ENCODE measurements at places on chromosomes 3 and 15. TPM values are rescaled to one million over a fixed set of nuclear protein-coding genes. Genes with fewer than 3 reads are reported as not detected.

GRCh38 chr3:147846854-147847478 lies 437.8 kb downstream of the ZIC1 start:
- no peak overlapping the region for H3K27ac ChIP-seq
- H3K36me3 ChIP-seq: no peaks in the 10 kb centered on the region
- DNase-seq: no peak
- no peaks in the 10 kb centered on the region for H3K27me3 ChIP-seq
- H3K4me1 ChIP-seq: no peaks in the 10 kb centered on the region

DNA sequence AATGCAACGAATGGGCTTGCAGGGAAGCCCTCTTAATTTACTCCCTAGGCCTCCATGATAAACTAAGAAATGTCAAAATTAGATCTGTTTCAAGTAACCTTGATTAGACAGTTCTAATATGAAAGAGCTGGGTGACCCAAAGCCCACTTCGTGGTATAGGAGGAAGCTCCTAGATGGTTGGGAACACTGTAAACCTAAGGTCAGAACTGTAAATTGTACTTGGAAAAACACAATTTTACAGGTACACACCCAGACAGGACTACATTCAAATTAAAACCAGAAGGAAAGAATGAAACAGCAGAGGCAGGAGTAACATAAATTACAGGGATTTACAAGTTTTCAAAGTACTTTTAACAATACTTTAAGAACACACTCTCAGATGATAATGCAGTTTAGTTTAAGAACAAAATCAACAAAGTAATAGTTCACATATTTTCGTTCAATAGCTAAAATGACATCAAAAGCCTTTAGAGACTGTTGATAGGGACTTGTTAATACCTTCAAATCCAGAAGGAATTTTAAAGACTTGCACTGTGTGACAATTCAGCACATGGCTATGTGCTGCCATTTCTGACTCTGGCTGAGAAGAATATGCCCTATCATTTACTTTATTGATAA lies 18.4 kb downstream of the ISL2 start:
- no peak for DNase-seq
- H3K4me3 ChIP-seq: no peak overlapping the region
- H3K27ac ChIP-seq: no peak overlapping the region
- no peaks in the 10 kb centered on the region for H3K36me3 ChIP-seq

DNA sequence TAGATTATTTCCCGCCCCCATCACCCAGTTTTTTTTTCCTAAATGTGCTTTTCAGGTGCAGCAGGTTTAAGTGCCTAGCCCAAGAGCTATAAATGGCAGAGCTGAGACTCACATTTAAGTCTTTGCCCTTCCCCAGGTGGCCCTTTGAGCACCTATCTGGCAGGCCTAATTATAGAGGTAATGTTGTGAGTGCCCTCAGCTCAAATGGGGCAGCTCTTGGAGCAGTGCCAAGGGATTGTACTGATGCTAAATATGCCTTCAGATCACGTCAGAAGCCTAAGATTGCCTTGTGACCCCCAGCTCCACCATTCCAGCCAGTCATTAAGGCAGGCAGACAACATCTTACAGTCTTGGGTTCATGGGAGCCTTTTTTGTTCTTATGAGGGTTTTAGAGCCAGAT lies 159.5 kb downstream of the RPLP1 start:
- H3K4me3 ChIP-seq: no peak overlapping the region
- H3K36me3 ChIP-seq: no peaks in the 10 kb centered on the region
- no peaks in the 10 kb centered on the region for H3K4me1 ChIP-seq
- no peak for DNase-seq

DNA sequence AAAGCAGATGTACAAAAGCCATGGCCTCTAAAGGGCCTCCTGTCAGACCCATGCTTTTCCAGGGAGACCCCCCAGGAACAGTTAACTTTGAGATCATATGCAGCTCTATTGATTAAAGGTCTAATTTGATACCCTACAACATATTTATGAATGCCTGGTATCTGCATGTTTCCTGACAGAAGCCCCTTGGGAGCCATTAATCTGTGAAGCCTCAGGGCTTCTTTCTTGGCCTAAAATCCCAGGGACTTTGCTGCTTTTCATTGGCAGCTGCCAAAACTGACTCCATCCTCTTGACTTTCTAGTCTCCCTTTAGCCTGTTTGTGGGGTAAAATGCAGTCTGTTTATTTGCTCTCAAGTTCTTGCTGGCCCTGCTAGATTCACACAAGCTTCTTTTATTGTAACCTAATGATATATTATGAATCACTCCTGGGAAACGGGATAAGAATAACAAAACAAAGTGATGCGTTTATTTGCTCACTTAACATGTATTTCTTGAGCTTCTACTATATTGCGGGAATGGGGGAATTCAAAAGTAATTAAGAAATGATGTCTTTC lies 257.0 kb downstream of the LSAMP start:
- no peak overlapping the region for H3K4me3 ChIP-seq
- no peaks in the 10 kb centered on the region for H3K4me1 ChIP-seq
- H3K36me3 ChIP-seq: no peaks in the 10 kb centered on the region
- no peak overlapping the region for H3K27ac ChIP-seq
- H3K27me3 ChIP-seq: no peaks in the 10 kb centered on the region
- no peak for DNase-seq

GRCh38 chr15:58929891-58930416 lies 3.5 kb downstream of the SLTM start:
- H3K27me3 ChIP-seq: no peaks in the 10 kb centered on the region
- DNase-seq: no peak
- no peak overlapping the region for H3K4me3 ChIP-seq
- no peak overlapping the region for H3K27ac ChIP-seq
- H3K4me1 ChIP-seq: no peaks in the 10 kb centered on the region

DNA sequence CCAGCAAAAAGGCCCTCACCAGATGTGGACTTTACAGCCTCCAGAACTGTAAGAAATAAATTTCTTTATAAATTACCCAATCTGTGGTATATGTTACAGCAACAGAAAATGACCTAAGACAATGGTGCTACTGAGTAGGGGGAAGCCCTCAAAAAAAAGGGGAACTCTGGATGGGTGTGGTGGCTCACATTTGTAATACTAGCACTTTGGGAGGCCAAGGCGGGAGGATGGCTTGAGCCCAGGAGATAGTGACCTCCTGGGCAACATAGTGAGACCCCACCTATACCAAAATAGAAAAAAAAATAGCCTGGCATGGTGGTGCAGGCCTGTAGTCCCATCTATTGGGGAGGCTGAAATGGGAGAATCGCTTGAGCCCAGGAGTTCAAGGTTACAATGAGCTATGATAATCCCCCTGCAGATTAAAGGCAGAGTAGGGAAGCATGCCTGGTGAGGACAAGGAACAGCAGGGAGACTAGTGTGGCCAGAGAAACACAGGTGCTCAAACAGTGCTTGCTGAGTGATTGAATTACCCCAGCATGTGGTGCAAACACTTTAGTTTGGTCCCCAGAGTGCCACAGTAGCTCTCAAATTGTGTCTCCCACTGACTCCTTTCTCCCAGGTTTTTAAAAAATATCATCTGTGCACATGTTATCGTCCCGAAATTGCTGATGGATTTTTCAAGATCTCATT lies 13.9 kb upstream of the USP3 start:
- DNase-seq: no peak
- H3K4me1 ChIP-seq: no peaks in the 10 kb centered on the region
- H3K27ac ChIP-seq: peak overlapping the region; percentile 56
- H3K4me3 ChIP-seq: no peak overlapping the region
- H3K27me3 ChIP-seq: no peaks in the 10 kb centered on the region

DNA sequence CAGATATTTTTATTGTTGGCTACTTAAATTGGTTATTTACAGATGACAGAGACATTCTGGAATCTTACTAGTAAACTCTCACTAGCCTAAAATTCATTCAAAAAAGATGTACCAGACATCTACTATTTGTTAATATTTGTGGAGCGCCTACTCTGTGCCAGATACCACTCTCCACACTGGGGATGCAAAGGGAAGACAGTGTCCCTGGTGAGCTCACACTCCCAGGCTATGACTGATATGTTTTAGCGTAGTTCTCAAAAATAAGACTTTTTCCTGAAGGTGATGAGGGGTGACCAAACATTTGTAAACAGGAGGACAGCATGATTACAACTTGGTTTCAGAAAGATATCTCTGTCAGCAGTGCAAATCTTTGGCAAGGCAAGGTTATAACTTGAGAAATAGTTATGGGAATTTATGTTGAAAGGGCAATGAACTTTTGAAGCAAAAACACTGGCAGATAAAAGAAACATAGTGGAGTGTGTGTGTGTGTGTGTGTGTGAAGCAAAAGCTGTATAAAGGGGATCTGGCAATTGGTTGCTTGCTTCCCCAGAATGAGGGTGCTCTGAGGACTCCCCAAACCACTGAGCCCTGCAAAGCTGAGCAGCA lies 51.2 kb downstream of the HACD2 start:
- H3K27me3 ChIP-seq: no peaks in the 10 kb centered on the region
- H3K36me3 ChIP-seq: no peaks in the 10 kb centered on the region
- peak overlapping the region; percentile 49 for H3K27ac ChIP-seq
- H3K4me1 ChIP-seq: peaks cover 21% of the 10 kb centered on the region
- H3K4me3 ChIP-seq: no peak overlapping the region
- no peak for DNase-seq

The SPTBN5 gene
- total RNA-seq: 2.3 TPM

The ZNF860 gene
- 0.39 TPM for total RNA-seq

The ADAMTS17 gene
- total RNA-seq: 24.0 TPM

The APOD gene
- total RNA-seq: 0.40 TPM

The TRAIP gene
- total RNA-seq: 1.2 TPM

The DUOXA2 gene
- total RNA-seq: not detected

The WDR49 gene
- not detected for total RNA-seq

The TBL1XR1 gene
- 32.6 TPM for total RNA-seq

The PLA2G4E gene
- total RNA-seq: not detected

Measured in right lobe of liver (tissue), 6 donors.